ENCODE measurements at places on chromosomes 1 and 21.

- no peak for DNase-seq
Measured at GRCh38 chr1:93813076-93813475, 65.9 kb downstream of the DNTTIP2 start.

- DNase-seq, result peak; percentile 15
Measured at GRCh38 chr21:18951271-18952038, 547.9 kb upstream of the TMPRSS15 start.

GRCh38 chr1:107276247-107276646, 135.4 kb downstream of the NTNG1 start:
- no peak for DNase-seq

GRCh38 chr1:194618101-194618500, 1431.7 kb upstream of the B3GALT2 start:
- no peak for DNase-seq

GRCh38 chr1:190478149-190479049, 735 bp upstream of the BRINP3 start:
- DNase-seq, result peak; percentile 48

- no peak for DNase-seq
Measured at GRCh38 chr1:221921936-221922335, 180.0 kb upstream of the DUSP10 start.

DNA sequence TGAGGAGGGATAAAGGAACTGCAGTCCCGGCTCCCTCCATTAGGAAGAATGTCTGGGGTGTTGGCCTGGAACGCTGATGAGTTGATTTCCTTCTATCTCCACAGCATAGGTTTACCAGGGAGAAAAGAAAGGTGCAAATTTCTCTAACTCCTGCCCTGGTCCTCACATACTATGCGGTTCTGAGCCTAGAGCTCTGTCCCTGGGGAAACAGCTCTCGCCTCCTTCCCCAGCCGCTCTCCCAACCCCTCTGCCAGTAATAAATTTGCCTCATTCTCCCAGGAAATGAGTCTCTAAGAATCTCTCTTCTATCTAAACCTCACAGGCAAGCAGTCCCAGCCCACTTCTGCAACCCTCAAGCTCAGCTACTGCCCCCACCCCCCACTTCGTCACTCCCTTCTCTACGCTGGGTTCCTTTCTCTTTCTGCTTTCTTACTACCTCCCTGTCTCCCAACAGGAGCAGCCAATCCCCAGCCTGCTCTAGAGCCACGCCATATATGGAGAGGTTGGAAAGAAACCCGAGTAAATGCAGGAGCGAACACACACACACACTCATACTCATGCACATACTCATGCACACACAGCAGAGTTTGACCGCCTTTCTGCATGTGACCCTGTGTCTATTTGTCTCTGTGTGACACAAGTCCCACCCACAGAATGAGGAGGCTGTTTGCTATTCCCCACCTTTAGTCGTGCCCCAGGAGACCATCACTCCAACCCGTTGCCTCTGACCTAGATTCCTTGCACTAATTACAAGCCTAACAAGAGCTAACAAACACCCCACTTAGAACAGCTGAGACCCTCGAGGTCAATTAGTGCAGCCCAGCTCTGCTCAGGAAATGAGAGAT, 13.4 kb downstream of the PLEKHO1 start:
- DNase-seq, result peak; percentile 96

- DNase-seq, result no peak
Measured at GRCh38 chr1:24739241-24739640, 6.0 kb upstream of the CLIC4 start.

- no peak for DNase-seq
Measured at GRCh38 chr1:45385302-45385701, 45.1 kb upstream of the MUTYH start.

GRCh38 chr21:35658242-35658641, 402.1 kb downstream of the SETD4 start:
- peak; percentile 24 for DNase-seq

- no peak for DNase-seq
Measured at GRCh38 chr1:45785583-45785982, 17.8 kb upstream of the MAST2 start.

All from lung (tissue), 17 donors.